T-helper 2 cell treated with Interferon-gamma antibody and Interleukin-4, amounts not matched to agents 5 μg/mL and 100 μg/mL, for 36 hours (primary cell): ENCODE measurements at places on chromosomes 2 and 18.
A peak's percentile ranks its signal among the peaks of the same experiment; 100 is the strongest.

DNA sequence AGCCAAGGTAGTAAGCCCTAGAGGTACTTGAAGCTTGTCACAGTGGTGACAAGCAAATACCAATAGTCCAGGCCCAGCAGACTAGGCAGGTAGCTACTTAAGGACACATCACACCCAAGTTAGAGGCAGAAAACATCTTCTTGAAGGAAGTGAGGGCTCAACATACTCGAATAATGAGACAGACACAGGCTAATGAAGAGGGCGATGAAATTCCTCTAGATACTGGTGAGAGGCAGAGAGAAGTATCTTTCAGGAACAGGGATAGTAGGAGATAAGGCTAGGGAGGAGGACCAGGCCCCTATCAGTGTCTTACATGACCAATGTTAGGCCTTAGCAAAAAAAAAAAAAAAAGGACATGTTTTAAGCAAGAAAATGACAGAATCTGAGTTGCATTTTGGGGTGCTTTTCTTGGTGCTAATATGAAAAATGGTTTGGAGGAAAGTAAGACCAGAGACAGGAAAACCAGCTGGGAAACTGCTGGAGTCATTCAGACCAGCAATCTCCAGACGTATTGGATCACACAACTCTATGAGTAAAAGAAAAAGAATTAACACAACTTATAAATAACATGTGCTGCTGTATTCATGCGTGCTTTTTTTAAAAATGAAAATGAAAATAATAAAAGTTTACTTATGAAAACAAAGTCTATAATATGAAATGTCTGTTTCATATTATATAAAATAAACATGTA is 37.7 kb downstream of the COBLL1 start:
- DNase-seq = no peak

GRCh38 chr2:227821043-227821942 is 7.7 kb downstream of the CCL20 start:
- no peak for DNase-seq

DNA sequence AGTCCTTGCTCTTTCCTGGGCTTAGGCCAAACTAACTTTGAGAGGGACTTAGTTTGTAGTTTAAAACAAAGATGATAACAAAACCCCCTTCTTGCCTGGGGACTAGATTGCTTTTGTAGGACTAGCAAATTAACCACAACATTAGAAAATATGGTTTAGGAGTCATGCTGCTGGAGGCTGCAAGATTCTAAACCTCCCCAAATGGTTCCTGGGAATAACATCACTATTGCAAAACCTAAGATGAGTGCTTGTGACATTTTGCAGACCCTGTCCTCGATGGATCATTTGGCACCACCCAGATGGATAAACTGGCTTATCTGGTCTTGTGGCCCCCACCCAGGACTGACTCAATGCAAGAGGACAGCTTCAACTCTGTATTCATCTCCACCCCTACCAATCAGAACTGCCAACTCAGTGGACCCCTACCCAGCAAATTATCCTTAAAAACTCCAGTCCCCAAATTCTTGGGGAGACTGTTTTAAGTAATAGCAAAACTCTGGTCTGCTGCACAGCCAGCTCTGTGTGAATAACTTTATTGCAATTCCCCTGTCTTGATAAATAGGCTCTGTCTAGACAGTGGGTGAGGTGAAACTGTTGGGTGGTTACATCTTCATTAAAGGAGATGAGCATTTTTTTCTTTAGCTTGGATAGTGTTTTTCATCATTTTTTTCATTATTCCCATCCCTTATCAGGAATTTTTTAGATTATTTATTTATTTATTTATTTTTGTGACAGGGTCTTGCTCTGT is 58.9 kb downstream of the SPTBN1 start:
- DNase-seq = no peak

DNA sequence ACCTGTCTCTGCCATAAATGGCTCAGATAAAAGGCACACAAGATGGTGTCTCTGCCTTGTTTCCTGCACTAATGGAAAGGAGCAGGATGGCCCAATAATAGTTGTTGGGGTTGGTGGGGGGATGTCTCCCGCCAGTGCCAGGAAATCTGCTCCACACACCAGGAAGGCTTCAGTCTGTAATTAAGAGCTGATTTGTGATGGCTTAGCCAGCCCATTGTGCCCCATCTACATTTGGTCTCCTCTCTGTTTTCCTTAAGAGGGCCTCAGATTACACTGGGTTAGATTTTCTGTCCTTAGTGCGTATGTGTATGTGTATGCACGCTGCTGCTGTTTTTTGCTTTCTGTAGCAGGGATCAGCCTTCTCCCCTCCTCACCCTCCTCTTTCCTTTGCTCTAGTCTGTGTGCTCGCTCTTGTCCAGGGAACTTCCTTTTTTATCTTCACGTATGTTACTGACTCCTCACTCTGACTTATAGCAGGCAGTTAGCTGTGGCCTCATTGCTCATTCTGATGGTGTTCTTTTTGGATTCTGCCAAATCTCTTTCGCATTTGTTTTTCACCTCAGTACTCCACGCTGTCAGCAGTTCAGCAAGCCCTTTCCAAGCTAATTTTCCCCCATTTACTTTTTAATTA is 33.4 kb upstream of the MGAT5 start:
- DNase-seq = no peak

DNA sequence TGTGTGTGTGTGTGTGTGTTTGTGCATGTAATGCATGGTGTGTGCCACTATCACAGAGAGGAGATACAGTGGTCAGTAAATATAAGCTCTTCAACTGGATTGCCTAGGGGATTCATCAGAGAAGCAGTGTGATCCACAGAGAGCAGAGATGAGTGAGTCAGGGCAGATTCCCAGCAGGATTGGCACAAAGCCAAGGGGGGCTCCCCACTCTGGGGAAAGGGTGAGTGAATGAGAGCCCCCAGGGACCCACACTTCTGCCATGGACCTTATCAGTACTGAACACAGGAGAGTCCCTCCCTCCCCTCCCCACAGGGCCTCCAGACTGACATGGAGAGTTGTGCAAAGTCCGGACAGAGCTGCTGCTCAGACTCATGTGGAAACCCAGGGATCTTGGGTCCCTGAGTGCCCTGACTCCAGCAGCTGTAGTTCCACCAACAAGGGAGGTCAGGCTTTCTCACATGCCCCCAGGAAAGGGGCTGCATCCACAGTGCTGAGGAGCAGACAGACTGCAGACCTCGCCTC is 748.8 kb downstream of the NR4A2 start:
- DNase-seq = no peak

- DNase-seq = no peak
These were observed 57.3 kb downstream of the THNSL2 start for GRCh38 chr2:88227446-88227845.

GRCh38 chr2:150681120-150681804 is 193.8 kb upstream of the RND3 start:
- DNase-seq = no peak

- peak; percentile 60 for DNase-seq
These were observed at the start of gene GALM for GRCh38 chr2:38665854-38666555. Gene GALM, plus strand, starts transcription at chr2:38666114. Its CDS starts 48 bp downstream, at chr2:38666162.

DNA sequence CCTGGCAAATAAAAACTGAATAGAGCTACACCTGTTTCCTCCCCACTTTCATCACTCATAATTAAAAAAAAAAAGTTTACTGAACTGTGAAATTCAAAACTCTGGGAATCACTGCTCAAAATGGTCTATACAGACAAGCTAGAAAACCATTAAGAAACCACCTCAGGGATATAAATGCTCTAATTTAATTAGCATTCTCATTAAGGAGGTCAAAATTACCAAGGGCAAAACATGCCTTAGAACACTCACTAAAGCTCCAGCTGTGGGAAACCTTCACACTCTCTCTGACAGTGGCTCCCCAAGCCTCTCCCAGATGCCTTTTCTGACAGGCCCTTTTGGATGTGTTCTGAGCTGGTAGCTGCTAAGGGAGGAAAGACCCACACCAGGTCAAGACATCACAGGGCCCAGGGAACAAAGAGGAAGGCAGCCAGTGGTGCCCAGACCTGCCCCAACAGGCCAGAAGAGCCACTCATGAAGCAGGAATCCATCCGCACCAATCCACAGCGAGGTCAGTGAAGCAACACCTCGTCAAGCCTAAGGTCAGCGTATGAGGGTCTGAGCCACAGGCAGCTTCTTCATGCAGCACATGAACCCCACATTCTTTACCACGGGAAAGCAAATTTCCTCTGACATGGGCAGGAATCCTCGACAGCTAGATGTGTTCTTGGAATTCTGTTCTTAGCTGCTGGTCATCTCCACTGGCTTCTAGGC is 35.6 kb downstream of the XDH start:
- DNase-seq = peak; percentile 2

GRCh38 chr2:128477026-128477820 is 158.6 kb upstream of the HS6ST1 start:
- DNase-seq = no peak

DNA sequence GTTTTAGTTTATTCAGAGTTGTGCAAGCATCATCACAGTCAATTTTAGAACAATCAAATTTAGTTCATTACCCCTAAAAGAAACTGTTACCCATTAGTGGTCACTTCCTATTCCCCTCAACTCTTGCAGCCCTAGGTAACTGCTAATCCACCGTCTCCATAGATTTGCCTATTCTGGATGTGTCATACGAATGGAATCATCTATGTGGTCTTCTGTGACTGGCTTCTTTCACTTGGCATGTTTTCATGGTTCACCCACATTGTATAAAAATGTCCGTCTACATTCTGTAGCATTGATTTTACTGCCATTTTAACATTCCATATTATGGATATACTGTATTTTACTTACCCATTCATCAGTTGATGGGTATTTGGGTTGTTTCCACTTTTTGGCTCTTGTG is 5.3 kb upstream of the CEP68 start:
- no peak for DNase-seq

DNA sequence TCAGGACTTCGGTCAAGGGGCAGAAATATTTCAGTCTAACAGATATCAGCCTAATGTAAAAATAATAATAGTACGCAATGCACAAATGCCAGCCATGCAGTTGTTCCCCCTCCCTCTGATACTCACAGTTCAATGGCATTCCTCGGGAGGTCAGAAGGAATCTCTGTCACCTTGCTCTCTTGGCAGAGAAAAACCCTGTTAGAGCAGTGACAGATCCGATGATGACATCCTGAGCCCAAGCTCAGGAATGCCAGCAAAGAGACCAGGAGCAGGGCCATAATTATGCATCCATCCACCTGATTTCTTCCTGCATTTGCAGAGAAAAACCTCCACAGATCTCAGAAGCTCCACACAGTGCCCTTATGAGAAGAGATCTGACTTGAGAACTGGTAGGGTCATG is at the start of gene FSHR:
FSHR (minus strand) TSS at position 376 of the 400 bp plus-strand sequence; CDS start at position 278, 98 bp downstream.
- no peak for DNase-seq

DNA sequence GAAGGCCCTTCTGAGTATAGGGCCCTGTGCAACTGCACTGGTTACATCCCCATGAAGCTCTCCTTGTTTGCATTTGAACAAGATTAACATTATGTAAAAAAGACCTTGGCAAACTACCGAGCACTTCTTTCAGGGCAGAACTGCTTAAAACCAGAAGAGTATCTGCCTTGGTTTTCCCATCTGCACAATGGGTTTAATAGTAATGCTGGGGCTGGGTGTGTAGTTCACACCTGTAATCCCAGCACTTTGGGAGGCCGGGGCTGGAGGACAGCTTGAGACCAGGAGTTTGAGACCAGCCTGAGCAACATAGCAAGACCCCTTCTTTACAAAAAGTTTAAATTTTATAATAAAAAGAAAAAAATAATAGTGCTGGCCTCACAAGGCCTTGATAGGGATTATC is 8.5 kb downstream of the PLA2R1 start:
- no peak for DNase-seq

GRCh38 chr2:179461420-179461819 is 196.8 kb upstream of the SESTD1 start:
- DNase-seq = no peak

GRCh38 chr2:240160291-240161086 is 20.0 kb upstream of the OTOS start:
- DNase-seq = no peak

GRCh38 chr18:33556846-33557245 is 21.2 kb upstream of the ASXL3 start:
- no peak for DNase-seq

DNA sequence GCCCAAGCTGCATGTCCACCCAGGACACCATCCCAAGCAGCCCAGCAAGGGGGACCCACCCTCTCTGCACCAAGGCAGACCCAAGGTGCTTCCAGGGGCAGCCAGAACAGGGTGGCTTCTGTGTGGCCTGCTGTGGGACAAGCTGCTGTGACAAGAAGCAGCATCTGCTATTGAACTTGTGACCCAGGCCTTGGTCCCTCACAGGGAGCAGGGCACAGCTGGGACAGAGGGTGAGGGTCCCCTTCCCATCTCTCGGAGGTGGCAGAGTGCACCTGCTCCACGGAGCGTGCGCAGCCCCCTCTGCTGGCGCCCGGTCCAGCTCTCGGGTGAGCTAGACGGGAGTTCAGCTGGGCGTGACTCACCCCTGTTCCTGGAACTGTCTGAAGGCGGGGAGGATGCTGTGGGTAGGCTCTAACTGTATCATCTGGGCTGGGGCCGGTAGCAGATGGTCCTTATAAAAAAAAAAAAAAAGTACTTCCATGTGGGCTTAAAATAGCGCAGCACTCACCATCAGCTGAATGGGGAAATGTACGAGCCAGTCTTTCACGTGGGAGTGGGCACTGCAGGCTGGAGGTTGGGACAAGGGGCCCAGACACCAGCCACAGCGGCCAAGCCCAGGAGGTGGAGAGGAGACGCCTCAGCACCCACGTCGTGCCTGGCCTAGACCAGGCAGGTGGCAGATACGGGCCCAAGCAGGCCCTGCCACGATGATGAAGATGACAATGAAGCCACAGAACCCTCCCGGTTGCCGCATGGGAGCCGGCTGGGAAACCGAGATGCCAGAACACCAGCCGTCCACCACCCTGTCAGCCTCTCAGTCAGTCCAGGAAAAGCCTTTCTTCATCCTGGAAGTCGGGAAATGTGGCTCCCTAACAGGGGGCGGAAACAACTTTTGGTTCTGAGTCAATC is 136.8 kb upstream of the ID2 start:
- DNase-seq = peak; percentile 92

GRCh38 chr2:56444339-56444738 is 260.5 kb downstream of the CCDC85A start:
- DNase-seq = no peak

DNA sequence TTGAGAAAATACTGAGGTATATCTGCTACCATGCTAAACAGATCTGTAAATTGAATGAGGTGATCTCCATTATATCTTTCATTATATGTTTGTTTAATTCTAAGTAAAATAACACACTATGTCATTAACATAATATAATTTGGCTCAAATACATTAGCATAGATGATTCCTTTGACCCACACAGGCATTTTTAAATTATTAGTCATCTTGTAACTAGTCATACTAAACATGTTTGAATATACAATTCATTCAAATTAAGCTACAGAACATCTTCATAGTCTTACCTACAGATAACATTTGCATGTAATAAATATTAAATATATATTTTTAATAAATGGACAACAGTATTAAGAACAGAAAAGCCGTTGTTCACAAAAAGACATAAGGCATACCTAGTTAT is 52.7 kb upstream of the KYNU start:
- DNase-seq = no peak

GRCh38 chr18:67376372-67376771 is 140.1 kb downstream of the DSEL start:
- DNase-seq = no peak

GRCh38 chr2:238929242-238930081 is 81.6 kb downstream of the TWIST2 start:
- DNase-seq = no peak
